ENCODE measurements at places on chromosomes 1 and 21. TPM values are rescaled to one million over a fixed set of nuclear protein-coding genes. Genes with fewer than 3 reads are reported as not detected.

Gene IL6R
- total RNA-seq: 3.3 TPM

Gene ASCL5
- total RNA-seq: not detected

Gene ABCA4
- total RNA-seq: 0.82 TPM

Gene FYB2
- total RNA-seq: under 0.01 TPM

Gene TFF2
- not detected for total RNA-seq

Gene SLFNL1
- total RNA-seq: 0.82 TPM

Gene HHAT
- total RNA-seq: 2.4 TPM

Gene MROH9
- total RNA-seq: not detected

Gene TNFRSF8
- not detected for total RNA-seq

Gene ZNF281
- total RNA-seq: 48.5 TPM

Gene AMY1C
- total RNA-seq: not detected

Gene CYB561D1
- 4.9 TPM for total RNA-seq

Gene TAS1R2
- not detected for total RNA-seq

Gene FCER1G
- total RNA-seq: 2.0 TPM

Gene AADACL3
- total RNA-seq: not detected

Gene PTGER3
- 2.4 TPM for total RNA-seq

Gene GNG4
- total RNA-seq: 31.0 TPM

Gene DMRTA2
- total RNA-seq: 1.2 TPM

Gene KPRP
- total RNA-seq: not detected

Gene SH2D1B
- not detected for total RNA-seq

Gene LCE6A
- not detected for total RNA-seq

Gene GOLT1A
- total RNA-seq: 0.41 TPM

Gene KIF14
- 2.4 TPM for total RNA-seq

Gene TNFRSF18
- total RNA-seq: not detected

Gene PER3
- 3.7 TPM for total RNA-seq

Gene RXFP4
- total RNA-seq: not detected

Gene OR2M3
- under 0.01 TPM for total RNA-seq

Gene SPATA17
- total RNA-seq: 5.3 TPM

Gene VTCN1
- 0.41 TPM for total RNA-seq

Gene BTBD19
- total RNA-seq: under 0.01 TPM

Gene KCNJ10
- total RNA-seq: 1.6 TPM

Gene POGZ
- total RNA-seq: 33.4 TPM

Gene ARHGEF10L
- 25.7 TPM for total RNA-seq

Gene OR2T8
- not detected for total RNA-seq
